Muscle of leg (tissue), 16 donors: ENCODE measurements at places on chromosomes 4 and X. TPM values are rescaled to one million over a fixed set of nuclear protein-coding genes. Genes with fewer than 3 reads are reported as not detected.

DNA sequence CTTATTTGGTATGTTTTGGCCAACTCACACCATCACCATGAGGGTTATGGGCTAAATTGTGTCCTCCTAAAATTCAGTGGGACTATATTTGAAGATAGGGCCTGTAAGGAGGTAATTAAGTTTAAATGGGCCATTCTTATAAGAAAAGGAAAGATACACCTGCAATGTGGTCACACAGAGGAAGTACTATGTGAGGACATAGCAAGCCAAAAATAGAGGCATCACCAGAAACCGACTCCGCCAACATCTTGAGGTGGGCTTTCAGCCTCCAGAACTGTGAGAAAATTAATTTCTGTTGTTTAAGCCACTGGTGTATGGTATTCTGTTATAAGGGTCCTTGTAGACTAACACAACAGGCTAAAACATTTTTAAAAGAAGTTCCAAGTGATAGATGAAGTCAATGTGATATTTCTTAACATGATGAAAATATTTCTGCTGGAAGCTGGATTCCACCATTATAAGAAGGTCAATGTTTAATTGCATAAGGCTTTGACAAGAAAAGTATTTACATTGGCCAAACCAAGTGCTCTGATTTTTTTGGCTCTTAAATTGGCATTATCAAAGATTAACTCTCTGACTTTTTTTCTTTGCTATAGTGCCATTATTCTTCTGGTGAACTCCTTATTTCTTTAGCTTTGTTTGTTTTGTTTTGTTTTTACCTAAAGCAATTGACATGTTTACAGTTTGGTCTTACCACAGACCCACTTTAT, 540.9 kb downstream of the PPARGC1A start:
- DNase-seq = no peak

The BMPR1B gene
- polyA plus RNA-seq = 11.7 TPM

DNA sequence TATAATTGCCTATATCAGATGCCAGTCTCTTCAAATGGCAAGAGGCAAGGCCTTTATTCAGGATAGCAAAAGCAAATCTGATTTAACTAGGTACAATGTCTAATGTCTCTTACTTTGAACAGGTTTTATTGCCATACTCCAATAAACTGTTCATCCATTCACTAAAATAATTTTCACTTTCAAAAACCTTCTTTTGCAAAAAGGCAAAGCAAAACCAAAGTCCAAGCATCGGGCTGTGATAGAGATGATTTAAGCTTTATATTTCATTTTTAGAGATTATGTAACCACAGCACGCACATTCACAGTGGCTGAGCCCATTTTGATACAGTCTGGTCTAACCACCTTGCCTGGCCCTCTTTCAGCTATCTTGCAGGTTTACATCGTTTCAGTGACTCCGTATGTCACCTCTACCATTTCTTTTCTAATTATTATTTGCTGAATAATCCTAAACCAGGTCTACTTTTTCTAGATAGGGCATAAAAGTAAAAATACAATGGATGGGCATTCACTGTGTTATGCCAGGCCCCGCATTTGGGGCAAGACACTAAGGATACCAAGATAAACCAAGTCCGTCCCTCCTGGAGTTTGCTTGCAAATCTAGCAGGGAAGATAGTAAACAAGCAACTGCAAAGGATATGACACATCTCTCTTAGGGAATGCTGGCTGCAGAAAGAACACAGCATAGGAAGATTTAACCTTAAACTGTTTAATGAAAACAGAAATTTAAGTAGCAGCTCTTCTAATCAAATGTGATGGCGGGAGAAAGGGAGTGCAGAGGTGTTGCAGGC, 1.8 kb downstream of the CASP3 start:
- no peak for DNase-seq

The MGARP gene
- polyA plus RNA-seq = 0.49 TPM

The CENPVL1 gene
- polyA plus RNA-seq = not detected

GRCh38 chr4:1166509-1167243, 5.7 kb downstream of the SPON2 start:
- no peak for DNase-seq

DNA sequence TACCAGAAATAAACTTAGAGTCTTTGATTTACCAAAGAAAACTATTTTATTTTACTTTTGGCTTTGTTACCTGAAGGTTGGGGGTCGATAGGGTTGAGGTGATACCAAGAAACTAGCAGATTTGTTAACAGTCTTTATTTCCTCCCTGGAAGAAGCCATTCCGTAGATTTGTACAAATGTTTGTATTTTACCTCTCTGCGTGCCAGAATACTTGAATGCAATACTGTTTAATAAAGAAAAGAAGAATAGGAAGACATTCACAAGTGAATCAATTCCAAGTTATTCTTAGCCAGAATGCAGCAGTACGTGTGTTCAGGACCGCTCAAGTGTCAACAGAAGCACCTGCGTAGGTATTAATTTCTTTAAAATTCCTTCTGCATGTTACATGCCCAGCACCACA, 260.3 kb upstream of the TENM3 start:
- peak; percentile 61 for DNase-seq

The LIMCH1 gene
- polyA plus RNA-seq = 112 TPM

GRCh38 chrX:134461437-134461836, 1.5 kb downstream of the HPRT1 start:
- DNase-seq = no peak

GRCh38 chr4:113467581-113467980, 294.0 kb downstream of the CAMK2D start:
- peak; percentile 57 for DNase-seq

- no peak for DNase-seq
These were observed 1141.1 kb downstream of the STIM2 start for GRCh38 chr4:28001698-28002097.

DNA sequence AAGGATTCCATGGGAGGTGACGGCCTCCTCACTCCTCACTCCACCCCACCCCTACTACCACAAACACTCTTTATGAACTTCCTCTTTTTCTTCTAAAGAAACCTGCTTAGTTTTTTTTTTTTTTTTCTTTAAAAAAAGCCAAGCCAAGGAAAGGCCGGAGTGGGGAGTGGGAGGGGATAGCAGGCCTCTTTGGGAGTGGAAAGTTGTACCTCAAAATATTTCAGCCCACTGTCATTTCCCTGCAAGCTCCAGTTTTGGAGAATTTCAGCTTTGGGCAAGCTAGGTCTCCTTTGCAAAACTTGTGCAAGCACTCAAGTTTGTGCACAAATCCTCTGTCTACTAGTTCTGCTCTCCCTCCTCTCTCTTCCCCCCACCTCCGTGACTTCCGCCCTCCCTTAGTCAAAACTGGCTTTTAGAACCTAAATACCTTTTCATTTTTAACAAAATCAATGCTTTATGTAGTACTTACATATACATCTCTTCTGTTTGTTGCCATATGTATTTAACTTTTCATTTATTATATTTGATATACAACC, 512 bp upstream of the ANTXR2 start:
- no peak for DNase-seq

The NHS gene
- 1.4 TPM for polyA plus RNA-seq

The PTTG2 gene
- not detected for polyA plus RNA-seq

DNA sequence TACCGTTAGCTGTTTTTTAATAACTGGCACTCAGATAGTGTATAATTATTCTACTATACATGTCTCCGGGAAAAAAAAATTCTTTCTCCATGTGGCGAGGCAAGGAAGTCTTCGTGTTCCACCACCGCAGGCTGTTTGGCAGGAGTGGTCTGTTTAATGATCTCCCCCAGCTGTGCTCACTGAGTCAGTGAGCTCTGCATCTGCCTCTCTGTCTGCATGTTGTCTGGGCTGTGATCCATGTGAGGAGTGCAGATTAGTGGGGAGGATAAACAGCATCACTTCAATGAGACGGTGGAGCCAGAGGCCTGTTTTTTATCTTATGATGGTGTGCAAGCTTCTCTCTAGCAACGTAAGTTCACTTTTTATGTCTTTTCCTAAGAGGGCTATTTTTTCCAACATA, 69.8 kb downstream of the RPS3A start:
- peak; percentile 98 for DNase-seq

The DGAT2L6 gene
- not detected for polyA plus RNA-seq

GRCh38 chr4:3074846-3075651, 568 bp downstream of the HTT start:
- DNase-seq = peak; percentile 85

- no peak for DNase-seq
These were observed 74.0 kb downstream of the HPRT1 start for GRCh38 chrX:134533952-134534351.

DNA sequence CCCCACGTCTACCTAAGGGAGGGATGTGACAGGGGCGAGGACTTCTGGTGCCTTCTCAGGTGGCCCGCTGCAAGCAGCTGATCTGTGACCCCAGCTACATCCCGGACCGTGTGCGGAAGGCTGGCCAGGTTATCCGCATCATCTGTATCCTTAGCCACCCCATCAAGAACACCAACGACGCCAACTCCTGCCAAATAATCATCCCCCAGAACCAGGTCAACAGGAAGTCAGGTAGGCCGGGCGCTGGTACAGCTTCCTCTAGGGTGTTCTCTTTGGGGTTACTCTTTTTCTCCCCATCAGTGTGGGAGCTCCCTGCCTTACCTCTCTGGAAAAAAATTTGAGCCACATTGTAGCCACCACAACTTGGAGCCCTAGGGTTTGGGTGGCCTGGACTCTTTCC, 2.4 kb upstream of the FAM50A start:
- no peak for DNase-seq

DNA sequence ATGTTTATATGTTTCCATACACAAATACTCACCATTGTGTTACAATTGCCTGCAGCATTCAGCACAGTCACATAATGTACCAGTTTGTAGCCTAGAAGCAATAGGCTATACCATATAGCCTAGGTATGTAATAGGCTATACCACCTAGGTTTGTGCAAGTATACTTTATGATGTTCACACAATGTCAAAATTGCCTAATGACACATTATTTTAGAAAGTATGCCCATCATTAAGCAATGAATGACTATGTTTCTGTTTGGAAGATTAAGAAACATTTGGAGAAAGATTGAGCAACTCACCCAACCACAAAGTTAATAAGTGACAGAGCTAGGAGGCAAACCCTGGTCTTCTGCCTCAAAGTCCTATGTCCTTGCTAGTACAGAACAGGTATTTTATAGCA, 96.8 kb upstream of the GRIA3 start:
- no peak for DNase-seq

The COMMD8 gene
- 17.3 TPM for polyA plus RNA-seq

DNA sequence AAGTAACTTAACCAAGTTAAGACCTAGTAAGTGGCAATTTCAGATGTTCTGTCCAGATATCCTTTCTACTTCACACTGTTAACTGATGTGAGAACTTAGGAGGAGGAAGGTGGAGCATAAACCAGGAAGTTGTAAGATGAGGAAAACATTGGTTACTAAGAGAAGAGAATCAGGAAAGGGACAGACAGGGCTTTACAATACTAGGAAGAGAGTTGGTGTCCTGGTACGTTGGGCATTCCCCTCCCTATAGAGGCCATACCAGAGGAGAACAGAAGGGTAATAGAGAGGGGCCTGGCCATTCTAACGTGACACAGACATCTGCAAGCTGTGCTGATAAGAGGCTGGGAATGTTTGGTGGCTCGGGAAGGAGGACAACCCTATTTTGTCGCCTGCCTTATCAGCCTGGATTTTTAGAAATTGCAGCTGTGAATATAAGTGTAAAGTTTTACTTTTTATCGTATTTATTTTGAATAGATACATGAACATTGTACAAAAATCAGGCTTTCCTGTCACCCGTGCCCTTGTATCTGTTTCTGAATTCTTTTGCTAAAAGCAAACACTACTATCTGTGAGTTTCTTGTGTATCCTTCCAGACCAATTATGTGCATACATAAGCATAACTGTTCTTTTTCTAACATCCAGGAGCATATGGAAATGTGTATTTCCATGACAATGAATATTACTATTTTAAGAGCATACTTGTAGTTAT, 53.5 kb upstream of the HPRT1 start:
- no peak for DNase-seq

DNA sequence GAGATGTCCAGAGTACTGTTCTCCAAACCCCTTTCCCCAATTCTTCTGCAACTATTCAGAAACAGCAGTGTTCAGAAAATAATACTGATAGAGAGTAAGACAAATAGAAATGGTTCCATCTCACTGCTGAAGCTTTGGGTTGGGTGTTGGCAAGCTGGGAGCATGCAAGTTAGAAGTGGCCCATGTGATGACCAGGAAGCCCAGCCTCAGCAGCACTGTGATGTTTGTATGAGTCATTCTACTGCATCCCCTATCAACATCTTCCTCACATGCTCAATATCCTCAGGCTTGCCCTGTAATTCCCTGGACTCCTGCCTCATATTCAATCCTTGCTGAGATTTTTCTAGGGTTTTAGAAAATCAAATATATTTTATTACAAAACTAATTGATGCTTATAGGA, 96.5 kb downstream of the CHRDL1 start:
- DNase-seq = no peak

DNA sequence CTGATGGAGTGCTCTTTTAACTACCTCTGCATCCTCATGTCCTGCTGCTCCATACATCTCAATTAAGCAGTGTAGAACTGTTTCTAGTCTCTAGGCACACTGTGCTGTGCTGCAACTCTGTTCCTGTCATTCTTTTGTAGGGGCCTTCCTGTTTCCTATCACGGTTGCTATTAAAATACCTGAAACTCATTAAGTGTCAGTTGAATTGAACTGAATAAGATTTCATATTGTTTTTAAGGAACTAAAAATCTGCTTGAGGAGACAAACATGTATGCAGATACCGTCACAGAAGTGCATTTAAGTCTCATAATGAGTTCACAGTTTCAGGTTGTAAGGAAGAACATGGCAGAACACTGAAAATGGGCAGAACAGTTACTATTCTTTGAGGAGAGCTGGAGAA, 170.1 kb downstream of the LARP7 start:
- DNase-seq = no peak
